Activated naive CD8-positive, alpha-beta T cell treated with anti-CD3 and anti-CD28 coated beads, Interleukin-2, amount 50 U/mL, for 16 hours (primary cell): ENCODE measurements at places on chromosomes 4 and X.

- DNase-seq: no peak
These were observed 27.5 kb downstream of the YY2 start for GRCh38 chrX:21883258-21883657.

DNA sequence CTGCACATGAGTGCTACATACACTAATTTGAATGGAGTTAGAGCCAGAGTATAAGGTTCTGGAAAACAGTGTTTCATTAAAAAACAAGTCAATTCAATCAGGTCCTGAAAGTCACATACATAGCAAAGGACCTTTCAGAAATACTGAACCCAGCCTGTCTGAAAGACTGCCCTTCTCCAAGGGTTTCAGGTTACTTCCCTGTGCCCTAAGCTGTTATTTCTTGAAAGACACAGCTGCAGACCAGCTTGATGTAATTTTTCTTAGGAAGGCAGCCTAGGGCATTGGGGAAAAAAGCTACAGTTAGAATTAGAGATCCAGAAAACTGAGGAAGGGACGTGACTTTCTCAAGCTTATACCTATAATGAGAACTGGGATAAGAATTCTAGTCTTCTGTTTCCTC, 155.9 kb upstream of the MAOA start:
- no peak for DNase-seq

DNA sequence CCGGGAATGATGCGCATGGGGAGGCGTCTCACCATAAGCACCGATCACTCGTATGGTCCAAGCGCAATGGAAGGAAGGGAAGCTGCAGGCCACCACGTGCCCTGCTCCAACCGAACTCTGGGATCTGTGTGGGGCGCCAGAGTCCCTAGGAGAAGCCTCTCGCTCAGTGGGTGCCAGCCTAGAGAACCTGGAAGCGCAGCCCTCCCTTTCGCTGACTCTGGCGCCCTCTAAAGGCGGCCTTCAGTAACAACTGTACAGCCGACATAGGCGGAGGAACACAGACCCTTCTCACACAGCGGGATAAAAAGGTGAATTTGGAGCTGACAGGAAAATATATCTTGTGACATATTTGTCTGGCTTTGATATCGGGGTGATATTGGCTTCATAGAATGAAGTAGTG, 76.0 kb downstream of the INTS6L start:
- no peak for DNase-seq

DNA sequence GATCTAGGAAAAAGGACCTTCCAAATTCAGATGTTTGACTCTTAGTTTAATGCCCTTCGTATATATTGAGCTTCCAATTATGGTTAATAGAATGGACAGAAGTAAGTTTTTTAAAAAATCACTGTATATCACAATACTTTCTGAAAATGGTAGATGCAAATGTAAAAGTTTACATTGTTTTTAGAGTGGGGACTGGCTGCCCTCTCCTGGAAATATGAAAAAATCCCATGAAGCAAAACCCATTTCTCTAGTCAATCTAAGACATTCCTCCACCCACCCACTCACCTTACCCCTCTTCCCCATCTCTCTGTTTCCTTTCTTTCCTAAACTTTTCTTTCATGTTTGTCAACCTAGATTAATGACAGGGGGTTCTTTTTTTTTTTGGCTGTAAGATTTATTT, 134.5 kb downstream of the ARHGAP6 start:
- DNase-seq: no peak

DNA sequence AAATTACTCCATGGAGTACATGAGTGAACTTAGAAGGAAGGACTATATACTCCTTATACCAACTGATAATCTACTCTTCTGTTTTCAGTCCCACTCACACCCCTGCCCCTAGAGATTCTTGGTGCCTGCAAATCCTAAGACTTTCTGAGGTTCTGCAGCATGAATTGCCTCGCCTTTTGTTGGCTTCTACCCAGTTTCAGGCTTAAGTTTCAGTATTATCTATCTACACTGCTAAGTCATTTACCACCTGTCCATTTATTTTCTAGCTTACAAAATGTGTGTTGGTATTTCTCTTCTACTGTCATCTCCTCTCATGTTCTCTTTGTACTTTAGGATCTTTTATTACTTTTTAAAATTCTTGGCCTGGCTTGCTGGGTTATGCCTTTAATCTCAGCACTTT, 94.4 kb upstream of the AMOT start:
- DNase-seq: no peak
